ENCODE measurements at places on chromosomes 4 and X.

DNA sequence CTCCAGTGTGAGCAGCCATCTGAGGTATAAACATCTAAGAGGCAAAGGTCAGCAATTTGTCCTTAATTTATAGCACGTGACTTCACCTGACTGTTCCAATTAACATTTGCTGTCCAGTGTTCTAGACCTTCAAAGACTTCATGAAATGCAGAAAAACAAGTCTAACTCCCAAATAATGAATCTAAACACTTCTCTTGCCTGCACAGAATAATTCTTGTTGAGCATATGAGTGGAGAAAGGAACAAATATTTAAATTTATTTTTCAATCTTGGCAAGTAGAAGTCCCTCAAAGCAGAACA lies 12.0 kb downstream of the RFC1 start:
- no peak for DNase-seq

DNA sequence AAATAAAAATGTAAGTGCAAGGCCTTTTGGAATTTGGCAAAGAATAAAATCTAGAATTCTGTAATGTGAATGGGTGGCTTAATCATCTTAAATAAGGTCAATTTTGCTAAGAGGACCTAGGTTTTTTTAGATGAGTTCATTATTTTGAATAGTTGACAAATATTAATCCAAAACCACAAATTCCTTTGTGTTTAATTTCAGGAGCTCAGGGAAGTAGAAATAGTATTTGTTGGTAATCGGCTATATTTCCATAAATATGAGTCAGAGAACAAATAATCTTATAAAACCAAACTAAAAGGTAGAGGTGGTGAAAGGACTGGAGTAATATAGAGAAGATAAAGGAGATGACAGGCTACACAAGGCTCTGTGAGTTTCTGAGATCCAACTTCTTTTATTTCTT lies 190.4 kb upstream of the TLL1 start:
- DNase-seq: no peak

DNA sequence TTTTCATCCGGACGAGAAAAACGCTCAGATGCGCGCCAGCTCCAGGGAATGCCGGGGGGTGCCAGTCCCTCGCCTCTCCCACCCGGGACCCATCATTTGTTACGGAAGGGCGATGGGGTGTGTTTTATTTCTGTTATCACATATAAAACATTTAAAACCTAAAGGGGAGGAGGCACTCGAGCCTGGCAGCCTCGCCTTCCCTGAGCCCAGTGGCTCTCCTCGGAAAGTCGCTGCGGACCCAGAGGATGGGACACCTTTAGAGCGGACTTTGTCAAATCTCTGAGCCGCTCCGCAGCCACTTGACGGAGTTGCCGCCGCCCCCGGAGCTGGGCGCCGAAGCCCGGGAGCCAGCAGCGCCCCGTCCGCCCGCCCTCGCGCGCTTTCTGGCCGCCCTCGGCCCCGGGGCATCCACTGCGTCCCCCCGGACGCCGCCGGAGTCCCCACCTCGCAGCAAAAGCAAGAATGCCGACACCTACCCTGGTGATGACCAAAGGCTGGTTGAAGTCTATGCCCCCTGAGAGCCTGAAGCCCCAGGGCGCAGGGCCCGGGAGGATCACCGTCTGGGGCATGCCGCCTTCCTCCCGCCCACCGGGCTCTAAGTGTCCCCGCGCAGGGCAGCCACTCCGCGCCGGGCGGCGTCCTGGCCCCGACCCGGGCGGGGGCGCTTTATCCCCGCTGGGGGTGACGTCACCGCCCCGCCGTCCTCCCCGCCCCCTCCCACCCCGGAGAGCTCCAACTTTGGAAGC lies at the start of gene PDLIM3:
Gene PDLIM3 (minus strand): TSS at position 642 of the 746 bp plus-strand sequence. CDS start 73 bp downstream, at position 569.
- DNase-seq: no peak

DNA sequence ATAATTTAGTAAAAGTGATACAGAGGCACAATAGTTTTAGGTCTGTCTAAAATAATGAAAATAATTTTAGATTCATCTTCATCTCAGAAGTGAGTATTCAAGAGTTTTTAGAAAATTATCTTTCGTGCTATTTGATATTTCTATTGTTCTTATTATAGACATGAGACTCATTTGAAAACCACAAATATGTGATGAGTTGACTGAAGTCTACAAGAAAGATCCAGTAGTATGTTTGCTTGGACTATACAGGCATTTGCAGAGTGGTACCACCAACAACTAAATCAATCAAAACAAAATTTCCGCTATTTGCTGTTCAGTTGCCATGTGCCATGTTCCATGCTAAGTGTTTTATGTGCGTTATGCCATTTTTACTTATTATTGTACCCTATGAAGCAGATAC lies 1318.5 kb downstream of the STIM2 start:
- no peak for DNase-seq

DNA sequence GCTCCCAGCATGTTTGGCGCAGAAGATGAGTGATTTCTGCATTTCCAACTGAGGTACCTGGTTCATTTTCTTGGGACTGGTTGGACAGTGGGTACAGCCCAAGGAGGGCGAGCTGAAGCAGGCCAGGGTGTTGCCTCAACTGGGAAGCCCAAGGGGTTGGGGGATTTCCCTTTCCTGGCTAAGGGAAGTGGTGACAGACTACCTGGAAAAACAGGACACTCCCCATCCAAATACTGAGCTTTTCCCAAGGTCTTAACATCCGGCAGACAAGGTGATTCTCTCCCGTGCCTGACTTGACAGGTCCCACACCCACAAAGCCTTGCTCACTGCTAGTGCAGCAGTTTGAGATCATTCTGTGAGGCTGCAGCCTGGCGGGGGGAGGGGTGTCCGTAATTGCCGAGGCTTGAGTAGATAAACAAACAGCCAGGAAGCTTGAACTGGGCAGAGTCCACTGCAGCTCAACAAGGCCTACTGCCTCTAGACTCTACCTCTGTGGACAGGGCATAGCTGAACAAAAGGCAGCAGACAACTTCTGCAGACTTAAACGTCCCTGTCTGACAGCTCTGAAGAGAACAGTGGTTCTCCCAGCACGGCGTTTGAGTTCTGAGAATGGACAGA lies 307.7 kb upstream of the ARSJ start:
- DNase-seq: no peak

DNA sequence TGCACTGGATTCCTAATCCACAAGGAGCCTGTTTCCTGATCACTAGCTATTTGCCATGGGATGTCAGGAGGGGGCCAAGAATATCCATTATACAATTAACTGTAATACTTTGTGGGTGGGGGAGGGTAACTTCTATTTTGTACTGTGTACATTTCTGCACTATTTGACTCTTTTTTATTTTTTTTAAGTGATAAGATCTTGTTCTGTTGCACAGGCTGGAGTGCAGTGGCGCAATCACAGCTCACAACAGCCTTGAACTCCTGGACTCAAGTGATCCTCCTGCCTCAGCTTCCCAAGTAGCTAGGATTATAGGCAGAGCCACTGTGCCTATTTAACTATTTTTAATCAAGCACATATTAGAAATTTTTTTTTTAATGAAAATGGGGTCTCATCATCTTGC lies 134.1 kb downstream of the ELOVL6 start:
- no peak for DNase-seq

DNA sequence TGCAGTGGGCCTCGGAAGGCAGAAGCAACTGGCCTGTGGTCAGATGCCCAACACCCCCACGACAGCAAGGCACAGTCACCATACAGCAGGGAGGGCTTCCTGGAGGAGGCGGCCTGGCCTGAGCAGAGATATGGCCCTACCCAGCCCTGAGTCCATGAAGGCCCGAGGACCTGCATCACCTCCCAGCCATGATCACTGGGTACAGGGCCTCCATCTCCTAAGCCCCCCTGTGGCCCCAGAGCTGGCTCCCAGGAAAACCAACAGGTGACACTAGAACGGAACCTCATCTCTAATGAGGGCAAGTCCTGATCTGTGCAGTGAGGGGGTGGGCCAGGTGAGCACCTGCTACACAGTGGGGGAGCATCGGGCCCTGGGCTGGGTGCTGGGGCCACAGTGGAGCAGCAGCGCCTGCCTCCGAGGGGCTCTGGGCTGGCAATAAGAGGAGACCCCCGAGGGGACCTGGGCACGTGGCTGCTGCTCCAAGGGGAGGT lies 26.2 kb upstream of the MXD4 start:
- no peak for DNase-seq

- DNase-seq: no peak
These were observed 7.3 kb upstream of the PTPN13 start for GRCh38 chr4:86586626-86587380.

GRCh38 chr4:87354168-87355102 lies 31.8 kb upstream of the HSD17B13 start:
- no peak for DNase-seq

DNA sequence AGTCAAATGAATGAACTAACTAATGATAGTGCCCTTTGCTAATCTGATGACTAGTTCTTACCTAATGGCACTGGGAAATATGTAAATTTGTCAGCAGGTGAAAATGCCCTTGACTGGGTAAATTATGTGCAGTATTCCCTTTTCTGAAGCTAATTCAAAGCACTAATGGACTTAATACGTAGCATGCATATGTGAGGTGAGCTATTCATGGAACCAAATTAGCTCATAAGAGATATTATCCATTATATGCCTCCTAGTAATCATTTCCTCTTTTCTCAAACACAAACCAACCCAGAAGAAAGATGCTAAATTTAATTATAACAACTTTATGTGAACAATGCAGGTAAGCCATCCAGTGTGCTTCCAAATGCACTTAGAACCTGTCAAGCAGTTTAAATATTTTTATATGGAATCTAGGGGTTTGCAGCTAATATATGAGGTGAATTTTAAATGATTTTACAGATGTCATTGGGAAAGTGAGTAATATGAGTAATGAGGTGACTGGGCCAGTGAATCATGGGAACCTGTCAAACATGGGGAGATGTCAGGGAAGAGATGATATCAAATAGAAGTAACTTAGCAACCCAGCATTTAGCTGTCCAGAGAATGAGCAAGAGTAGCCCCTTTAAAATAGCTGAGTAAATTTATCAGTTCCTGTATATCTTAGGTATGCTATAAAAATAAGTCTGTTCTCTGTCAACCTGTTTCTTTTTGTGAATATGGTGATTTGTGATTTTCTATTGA lies 315.0 kb downstream of the AFF2 start:
- no peak for DNase-seq

GRCh38 chr4:77152421-77152820 lies 4.6 kb upstream of the CCNG2 start:
- no peak for DNase-seq

- DNase-seq: no peak
These were observed 34.2 kb downstream of the ARAP2 start for GRCh38 chr4:36209941-36210649.

GRCh38 chr4:108361446-108361820 lies 192.7 kb upstream of the LEF1 start:
- no peak for DNase-seq

- DNase-seq: no peak
These were observed 23.5 kb downstream of the KCNE5 start for GRCh38 chrX:109601486-109601885.

- DNase-seq: no peak
These were observed 7.5 kb downstream of the NEK1 start for GRCh38 chr4:169604903-169605331.

DNA sequence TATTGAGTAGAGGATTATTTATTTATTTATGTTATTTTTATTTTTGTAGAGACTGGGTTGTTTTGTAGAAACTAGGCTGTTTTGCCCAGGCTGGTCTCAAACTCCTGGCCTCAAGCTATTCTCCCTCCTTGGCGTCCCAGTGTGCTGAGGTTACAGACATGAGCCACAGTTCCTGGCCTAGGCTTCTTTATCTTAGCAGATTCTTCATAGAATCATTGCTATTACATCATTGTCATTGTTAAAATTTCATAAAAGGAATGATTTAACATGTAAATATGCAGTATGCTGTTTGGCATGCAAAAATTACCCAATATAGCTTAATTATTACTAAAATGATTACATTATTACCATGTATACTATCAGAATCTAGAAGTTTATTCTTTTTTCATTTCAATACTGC lies 24.2 kb downstream of the SULT1E1 start:
- no peak for DNase-seq

Measured in T-cell (primary cell).